ENCODE measurements at places on chromosomes 6 and 20.

GRCh38 chr20:53408691-53409446, 184.8 kb downstream of the ZNF217 start:
- no peak for DNase-seq

DNA sequence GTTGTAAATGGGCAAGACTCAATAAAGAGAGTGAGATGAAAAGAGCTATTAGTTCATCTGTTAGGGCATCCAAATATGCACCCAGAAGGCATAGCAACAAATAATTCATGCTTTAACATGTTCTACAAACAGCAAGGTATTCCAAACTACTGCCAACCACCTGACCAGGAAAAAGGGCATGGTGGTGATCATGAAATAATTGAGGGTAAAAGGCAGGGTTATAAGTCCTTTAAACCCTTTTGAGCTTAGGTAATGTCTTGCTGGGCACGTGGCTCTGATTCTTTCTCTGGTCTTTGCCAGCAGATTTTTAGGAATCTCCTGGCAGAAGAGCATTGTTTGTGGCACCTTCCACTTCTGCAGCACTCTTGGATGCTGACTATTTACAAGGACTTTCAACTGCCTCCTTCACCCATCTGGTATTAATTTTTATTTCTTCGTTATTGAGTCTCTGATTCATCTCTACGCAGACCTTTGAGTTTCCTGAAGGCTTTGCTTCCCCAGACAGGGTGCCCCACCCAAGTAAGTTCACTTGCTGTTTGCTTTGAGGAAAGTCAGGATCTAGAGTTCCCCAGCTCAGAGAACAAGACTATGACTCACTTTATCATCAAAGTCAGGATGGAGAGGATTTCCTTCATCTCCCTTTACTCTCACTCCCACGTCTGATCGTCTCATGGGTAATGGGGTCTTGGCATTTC, 83.4 kb upstream of the NEDD9 start:
- no peak for DNase-seq

DNA sequence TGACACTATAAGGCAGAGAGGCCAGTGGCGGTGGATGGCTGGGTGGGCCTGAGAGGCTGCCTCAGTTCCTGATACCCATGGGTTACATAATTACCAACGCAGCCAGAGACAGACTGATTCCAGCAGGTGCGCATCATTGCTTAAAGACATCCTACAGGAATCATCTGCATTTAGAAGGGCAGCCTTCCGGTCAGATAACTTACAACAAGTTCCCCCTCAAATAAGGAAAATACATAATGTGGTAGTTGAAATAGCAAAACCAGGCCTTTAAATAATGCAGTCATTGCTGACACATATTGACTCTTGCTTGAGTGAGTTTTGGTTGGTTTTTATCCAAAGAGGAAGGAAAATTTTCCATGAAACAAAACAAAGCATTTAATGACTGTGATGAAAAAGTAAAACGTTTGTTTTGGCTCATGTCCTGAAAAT, 81.9 kb downstream of the SIM1 start:
- no peak for DNase-seq

DNA sequence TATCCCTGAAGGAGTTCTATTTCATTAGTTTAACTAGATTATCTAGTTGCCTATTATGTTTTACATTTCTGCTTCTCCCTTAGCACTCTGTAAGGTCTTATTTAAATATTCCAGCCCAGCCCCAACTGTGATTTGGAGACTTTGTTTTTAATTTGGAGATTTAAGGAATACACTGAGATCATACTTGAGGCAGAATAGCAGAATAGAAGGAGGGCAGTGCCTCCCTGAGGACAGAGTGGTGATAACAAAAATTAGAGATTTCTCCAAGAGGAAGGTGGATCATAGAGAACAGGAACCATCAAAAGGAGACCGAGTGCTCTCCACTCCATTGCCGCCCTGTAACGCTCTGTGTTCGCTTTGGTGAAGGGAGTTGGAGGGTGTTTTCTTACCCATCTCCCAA, 14.8 kb upstream of the CD164 start:
- DNase-seq = no peak

DNA sequence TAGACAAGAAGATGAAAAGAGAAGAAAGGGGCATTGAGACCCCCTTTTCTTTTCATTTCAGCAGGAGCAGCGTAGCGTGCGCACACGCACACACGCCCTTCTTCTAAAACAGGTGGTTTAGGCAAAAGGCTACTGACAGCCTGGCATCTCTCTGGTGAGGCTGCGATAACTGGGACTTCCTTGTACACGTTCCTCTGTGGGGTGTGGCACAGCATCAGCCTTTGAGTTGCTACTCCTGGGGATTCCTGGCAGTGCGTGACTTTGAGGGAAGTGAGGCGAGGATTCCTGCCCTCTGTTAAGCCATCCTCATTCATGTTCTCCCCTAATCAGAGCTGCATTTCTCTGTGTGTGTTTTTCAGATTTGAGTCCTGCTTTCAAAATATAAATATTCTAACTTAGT, 94.7 kb downstream of the TMEM170B start:
- DNase-seq = no peak

GRCh38 chr20:35017099-35017835, 61.6 kb downstream of the MYH7B start:
- DNase-seq = no peak

DNA sequence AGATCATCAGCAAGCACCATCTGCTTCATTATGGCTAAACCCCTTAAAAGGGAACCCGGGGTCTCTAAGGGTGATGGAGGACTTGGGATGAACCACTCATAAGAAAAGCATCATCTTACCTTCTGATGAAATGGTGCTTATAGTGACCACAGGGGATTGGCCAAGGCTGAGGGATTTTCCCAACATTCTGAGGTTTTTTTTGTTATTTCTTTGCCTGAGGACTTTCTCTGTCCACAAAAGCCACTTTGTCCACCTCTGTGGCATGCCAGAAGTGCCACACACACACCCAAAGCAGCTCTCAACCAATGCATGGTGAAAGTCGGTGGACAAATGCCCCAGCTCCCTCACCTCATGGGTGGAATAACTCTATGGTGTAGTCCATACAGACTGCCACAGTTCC, 79.3 kb upstream of the TOP1 start:
- DNase-seq = no peak

DNA sequence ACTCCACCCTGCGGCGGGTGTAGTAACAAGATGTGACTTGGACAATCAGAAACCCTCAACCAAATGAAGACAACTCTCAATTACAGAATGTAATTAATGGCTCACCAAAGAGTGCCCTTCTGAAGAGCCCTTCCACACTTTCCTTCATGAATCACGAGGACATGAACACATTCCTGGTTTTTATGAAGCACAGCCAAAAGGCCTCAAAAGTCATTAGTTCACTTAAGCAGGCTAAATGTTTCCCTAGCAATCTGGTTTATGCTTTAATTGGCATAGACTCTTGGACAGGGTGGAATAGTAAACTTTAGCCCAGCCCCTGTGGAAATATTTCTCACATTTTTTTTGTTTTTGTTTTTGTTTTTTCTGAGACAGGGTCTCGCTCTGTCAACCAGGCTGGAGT, 20.5 kb downstream of the CPNE5 start:
- no peak for DNase-seq

DNA sequence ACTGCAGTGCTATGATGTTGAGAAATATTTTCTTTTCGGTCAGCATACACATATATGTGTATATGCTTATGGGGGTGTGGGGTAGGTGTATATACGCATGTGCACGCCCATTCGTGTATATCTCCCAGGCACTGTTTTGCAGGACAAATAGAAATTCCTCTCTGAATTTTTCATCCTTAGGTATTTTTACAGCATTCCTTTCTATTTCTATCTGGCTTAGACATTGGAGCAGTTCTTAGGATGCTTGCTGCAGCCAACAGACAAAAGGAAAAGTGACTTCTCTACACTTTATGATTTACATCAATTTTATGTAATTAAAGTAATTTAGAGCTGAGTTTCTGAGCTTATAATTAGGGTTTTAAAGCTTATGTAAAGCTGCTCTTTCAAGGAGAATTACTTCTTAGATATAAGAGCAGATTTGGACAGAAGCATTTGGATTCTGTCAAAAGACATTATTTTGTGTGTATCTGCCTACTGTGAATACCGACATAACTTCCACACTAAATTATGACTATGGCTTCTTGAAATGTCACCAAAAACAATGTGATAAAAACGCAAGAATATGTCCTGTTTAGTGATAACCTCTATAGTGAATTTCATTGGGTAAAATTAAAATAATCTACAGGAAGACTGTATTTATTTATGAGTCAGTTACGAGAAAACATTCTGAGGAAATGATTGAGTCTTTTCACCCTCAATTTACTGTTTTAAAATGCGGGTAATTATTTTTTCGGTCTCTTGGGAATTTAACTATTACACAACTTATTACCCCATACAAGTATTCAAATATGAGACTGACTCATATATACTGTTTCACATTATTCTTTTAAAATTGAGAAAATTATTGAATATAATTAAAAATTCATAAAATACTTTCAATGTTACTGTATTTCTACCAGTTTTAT, 21.3 kb upstream of the CEP43 start:
- DNase-seq = no peak

DNA sequence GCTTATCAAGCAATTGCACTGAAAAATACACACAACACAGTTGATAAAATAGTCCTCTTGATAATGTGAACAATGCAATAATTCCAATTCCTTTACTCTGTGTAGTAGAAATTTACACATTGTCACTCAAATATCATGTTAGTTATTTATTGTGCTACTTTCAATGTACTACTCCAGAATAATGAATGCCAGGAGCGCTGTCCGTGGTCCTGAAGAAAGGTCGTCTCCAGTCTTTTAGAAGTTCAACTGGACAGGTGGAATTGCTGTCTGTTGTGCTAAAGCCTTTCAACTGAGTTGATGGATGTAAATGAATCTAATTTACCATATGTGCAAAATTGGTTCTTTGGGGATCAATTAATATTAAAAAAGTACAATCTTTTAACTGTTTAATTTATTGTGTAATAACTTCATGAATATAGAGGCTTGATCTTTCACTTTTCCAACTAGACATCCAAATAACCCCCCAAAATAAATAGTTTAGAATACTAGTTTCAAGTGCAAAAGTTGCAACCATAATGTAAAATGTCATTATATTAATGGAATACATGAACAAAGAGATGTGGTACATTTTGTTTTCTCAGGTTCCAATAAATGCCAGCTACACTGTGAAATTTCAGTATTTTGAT, 3.2 kb downstream of the GRIK2 start:
- DNase-seq = no peak

DNA sequence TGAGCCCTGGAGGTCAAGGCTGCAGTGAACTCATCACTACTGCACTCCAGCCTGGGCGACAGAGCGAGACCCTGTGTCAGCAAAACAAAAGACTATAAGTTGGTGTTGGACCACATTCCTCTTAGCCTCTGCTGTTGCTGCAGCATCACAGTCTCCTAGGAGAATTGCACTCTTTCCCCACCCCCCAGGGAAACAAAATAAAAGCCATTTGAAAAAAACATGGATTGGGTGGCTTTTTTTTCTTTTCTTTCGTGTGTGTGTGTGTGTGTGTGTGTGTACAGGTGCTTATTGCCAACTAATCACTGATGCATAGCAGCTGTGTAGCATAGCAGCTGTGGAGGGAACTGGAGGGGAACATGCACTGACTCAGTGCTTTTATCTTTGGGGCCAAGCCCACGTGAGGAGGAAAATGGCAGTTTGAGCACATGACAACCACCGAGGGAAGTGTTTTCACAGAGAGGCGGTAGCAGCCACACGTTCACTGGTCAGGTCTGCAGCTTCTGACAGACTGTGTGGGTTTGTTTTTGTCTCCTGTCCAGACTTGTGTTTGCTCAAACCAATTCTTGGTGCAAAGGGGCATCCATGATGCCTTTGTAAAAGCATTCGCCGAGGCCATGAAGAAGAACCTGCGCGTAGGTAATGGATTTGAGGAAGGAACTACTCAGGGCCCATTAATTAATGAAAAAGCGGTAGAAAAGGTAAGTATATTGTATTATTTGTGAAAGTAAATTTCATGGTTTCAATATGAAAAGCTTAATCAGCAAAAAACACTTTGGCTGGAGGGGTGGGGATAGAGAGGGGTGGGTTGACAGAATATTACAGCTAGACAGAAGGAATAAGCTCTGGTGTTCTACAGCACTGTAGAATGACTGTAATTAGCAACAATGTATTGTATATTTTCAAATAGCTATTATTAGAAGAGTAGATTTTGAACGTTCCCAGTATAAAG, 27.7 kb downstream of the ALDH5A1 start:
- DNase-seq = peak; percentile 84

GRCh38 chr20:32325706-32326503, 32.2 kb upstream of the ASXL1 start:
- DNase-seq = no peak

DNA sequence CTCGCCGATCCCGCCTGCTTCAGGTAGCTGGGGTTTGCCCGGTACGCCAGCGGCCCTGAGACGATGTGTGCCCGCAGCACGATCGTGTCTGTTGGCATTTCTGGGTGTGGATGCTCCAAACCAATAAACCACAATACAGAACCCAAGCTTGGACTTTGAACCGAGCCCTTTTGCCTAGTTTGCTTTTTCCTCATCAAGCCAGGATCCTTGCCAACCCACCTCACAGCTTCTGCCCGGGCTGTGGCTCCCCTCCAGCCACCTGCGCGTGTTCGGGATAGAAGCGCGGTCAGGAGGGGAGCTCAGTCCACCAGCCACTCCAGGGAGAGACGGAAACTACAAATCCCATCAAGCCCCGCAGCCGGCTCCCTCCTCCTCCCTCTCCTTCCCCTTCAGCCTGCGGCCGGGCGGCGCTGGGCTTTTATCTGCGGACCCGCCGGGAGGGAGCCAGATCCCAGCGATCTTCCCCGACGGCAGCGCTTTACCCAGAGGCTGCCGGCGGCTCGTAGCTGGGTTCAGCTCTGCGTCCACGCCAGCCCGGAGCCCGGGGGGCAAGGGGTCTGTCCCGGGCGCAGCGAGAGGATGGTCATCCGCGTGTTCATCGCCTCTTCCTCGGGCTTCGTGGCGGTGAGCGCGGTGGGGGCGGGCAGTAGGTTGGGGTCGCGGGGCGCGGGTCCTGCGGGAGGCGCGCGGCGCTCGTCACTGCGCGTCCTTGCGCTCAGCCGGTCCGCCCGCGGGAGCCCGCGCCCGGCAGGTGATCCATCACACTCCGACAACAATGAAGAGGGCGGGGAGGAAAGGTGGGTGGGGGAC, at the start of gene SH3BGRL2:
TSS of gene SH3BGRL2 (plus strand) at position 447 of the 810 bp plus-strand sequence. CDS start at position 580, 133 bp downstream.
- DNase-seq = peak; percentile 53

DNA sequence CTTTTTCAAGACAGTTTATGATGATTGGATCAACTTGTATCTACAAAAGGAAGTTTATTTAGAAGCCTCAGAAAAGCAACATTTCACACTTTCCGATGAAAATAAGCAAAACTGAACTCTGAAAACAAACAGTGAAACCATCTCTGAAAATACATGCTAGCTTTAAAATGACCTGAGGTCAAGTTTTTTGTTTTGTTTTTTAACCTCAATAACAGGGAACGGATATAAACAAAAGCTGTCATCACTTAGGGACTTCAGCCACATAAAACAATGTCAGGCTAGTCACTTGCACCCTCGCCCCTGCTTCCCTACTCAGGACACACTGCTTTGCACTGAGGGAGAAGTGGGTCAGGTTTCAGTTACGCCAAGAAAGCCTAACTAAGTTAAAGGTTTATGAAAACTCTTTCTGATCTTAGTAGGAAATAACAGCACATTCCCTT, 11.6 kb downstream of the BACH2 start:
- DNase-seq = no peak

- no peak for DNase-seq
Observed at GRCh38 chr6:52641826-52642225, 29.1 kb upstream of the TMEM14A start.
